ENCODE measurements at places on chromosomes 5 and 9.

GRCh38 chr9:83933790-83934189, 12.6 kb upstream of the KIF27 start:
- DNase-seq = no peak

DNA sequence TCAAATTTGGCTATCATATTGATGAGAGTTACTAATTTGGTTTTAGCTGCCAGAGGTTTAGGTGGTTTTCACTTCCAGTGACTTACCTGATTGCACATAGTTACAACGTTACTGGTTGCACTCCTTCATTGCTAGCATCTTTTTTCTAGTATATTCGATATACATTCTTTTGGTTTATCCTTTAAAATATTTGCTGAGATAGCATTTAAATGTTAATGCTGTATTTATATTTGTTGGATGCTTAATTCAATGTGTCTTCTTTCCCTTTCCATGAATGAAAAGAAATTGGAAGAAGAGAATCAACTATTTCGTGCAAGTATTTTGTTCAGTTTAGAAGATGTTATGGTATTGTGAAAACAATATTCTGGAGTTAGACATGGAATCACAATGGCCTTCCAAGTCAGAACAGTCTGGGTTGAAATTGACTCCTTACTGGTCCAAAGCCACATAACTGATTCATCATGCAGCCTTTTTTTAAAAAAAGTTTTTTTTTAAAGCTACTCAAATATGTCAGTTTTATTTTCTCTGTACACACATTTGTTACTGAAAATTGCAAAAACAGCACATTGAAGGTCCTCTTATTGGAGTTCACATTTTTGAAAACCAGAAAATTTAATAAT, 2.2 kb downstream of the SPIN1 start:
- DNase-seq = no peak

GRCh38 chr5:94908889-94909480, 290.5 kb downstream of the SLF1 start:
- no peak for DNase-seq

DNA sequence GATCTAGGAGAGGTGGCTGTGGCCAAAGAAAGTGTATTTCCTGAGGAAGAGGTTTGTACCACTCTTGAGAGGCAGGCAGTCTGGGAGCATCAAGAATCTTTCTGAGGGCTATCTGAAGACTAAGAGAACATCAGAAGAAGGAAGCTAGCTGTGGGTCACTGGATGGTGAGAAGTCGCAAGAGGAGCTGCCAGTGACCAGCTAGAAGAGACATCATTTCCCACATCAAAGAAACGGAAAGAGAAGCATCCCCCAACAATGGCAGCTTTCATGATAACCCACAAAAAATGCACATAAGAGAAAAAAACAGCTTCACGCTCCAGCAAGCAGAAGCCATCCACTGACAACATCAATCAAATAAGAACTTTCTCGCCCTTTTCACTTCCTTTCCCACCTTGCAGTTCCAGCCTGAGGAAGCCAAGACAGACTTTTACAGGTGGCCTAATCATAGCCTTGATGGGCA, 25.0 kb upstream of the CEP78 start:
- no peak for DNase-seq

DNA sequence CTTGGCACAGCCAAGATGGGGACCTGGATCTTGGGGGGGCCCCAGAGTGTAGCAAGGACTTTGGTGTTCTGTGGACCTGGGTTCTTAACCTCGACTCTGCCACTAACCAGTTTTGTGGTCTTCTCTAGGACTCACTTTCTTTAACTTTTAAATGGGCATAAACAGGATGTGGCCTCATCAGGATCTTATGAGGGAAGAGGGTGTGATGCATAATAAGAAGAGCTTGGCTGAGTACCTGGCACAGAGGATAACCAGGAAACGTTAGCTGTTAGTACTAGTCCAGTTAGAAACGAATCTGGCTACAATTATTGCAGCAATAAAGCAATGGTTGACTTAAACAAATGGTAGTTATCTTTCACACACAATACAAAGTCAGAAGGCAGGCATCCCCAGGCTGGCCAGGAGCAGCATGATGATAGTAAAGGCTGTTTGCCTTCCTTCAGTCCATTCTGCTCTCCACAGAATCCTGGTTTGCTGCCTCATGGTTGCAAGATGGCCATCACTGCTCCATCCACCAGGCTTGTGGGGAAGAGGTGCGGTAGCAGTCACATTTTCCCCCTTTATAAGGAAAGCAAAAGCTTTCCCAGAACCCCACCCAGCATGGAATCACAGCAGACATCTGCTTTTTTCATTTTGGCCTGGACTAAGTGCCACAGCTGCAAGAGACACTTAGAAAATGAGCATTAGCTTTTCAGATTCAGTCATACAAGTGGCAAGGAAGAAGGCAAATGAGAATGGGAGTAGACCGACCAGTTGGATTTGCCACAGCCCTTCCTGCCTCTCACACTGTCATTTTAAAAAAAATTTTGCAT, 225.0 kb downstream of the AOPEP start:
- no peak for DNase-seq

DNA sequence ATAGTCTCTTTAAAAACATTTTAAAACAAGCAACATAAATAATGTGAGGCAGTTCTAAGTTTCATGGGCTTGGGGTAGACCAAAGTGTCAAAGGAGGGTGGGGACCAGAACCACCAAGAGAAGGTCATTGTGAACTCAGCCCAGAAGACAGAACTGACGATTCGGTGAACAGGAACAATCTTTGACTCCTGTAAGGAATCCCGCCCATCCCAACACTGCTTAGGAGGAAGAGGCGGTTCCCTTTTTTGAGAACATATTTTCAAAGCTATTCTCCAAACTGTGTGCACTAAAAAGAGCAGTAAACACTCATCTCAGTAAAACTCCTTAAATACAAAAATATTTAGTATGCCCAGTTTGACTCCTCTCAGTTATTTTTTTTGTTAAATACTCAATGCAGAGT, 176.5 kb upstream of the TLE4 start:
- DNase-seq = no peak

DNA sequence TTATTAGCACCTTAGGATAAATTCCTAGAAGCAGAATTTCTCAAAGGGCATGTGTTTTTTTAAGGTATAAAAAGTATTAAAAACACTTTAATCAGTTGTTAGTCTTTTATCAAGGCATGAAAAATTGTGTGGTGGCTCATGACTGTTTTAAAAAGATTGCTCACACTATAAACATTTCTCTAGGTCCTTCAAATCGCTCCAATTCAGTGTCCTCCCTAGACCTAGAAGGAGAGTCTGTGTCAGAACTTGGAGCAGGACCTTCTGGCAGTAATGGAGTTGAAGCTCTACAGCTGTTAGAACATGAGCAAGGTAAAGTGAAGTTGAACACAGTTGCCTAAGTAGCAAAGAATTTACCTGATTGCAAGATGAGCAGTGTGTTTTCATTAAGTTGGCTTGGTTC, 62.0 kb downstream of the GAPVD1 start:
- no peak for DNase-seq
